Effector CD4-positive, alpha-beta T cell (primary cell): ENCODE measurements at places on chromosomes 12 and 14.

- no peak for DNase-seq
These were observed 123.9 kb downstream of the SUDS3 start for GRCh38 chr12:118500299-118500698.

GRCh38 chr14:36439766-36440165 is 80.3 kb downstream of the NKX2-1 start:
- no peak for DNase-seq

- DNase-seq = peak; percentile 73
These were observed 16.5 kb downstream of the PRKCH start for GRCh38 chr14:61337893-61338292.

DNA sequence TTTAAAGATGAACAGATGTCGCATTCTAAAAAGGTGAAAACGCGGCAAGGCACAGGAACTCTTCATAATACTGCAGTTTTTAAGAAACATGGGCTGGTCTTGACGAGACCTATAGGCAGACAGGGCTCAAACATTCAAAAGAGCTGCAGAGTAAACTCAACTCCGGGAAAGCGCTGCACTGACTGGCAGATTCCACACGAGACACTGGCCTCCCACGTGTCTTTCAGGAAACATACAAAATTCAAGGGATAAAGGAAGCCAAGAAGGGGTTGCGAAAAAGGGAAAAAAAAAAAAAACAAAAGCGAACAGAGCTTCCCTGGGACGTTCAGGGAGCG is 614 bp upstream of the ARF6 start:
- DNase-seq = peak; percentile 34

DNA sequence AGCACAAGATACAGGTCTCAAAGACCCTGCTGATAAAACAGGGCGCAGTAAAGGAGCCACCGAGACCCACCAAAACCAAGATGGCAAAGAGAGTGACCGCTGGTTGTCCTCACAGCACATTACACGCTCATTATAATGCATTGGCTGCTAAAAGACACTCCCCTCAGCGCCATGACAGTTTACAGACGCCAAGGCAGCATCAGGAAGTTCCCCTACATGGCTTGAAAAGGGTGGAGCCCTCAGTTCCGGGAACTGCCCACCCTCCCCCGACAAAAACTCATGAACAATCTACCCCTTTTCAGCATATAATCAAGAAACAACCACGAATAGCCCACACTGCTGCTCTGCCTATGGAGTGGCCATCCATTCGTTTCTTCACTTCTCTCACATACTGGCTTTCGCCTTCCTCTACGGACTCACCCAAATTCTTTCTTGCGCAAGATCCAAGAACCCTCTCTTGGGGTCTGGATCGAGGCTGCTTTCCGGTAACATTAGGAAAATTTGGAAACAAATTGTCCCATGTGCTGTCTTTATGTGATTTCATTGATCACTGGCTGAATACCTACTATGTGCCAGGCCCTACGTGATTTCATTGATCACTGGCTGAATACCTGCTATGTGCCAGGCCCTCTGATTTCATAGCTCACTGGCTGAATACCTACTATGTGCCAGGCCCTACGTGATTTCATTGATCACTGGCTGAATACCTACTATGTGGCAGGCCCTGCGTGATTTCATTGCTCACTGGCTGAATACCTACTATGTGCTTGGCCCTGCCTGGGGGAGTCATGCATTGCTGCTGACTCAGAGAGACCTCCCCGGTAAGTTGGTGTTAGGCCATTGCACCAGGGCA is 126.4 kb downstream of the PIWIL1 start:
- DNase-seq = no peak

GRCh38 chr12:18487509-18487908 is 226.2 kb downstream of the PIK3C2G start:
- DNase-seq = no peak

- no peak for DNase-seq
These were observed 47.9 kb downstream of the NTF3 start for GRCh38 chr12:5479761-5480160.

DNA sequence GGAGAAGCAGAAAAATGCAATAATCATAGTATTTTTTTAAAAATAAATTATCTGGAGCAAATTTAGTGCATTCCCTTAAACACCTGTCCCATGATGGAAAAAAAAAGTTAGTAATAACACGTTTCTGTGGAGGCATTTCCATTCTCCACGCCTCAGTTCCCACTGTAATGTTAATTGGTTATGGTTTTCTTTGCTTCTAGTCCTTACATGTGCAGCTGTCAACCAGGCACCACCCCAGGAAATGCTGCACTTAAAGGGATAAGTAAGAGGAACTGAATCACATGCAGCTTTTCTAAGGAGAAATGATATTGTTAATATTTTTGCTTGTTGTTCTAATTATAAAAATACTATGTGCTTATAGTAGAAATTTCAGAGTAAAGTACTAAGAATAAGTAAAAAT is 240.3 kb downstream of the ZFP36L1 start:
- DNase-seq = no peak

- DNase-seq = no peak
These were observed 765.2 kb downstream of the NOVA1 start for GRCh38 chr14:25832585-25832984.
